EH (cell line): ENCODE measurements at places on chromosomes 2 and 18.

DNA sequence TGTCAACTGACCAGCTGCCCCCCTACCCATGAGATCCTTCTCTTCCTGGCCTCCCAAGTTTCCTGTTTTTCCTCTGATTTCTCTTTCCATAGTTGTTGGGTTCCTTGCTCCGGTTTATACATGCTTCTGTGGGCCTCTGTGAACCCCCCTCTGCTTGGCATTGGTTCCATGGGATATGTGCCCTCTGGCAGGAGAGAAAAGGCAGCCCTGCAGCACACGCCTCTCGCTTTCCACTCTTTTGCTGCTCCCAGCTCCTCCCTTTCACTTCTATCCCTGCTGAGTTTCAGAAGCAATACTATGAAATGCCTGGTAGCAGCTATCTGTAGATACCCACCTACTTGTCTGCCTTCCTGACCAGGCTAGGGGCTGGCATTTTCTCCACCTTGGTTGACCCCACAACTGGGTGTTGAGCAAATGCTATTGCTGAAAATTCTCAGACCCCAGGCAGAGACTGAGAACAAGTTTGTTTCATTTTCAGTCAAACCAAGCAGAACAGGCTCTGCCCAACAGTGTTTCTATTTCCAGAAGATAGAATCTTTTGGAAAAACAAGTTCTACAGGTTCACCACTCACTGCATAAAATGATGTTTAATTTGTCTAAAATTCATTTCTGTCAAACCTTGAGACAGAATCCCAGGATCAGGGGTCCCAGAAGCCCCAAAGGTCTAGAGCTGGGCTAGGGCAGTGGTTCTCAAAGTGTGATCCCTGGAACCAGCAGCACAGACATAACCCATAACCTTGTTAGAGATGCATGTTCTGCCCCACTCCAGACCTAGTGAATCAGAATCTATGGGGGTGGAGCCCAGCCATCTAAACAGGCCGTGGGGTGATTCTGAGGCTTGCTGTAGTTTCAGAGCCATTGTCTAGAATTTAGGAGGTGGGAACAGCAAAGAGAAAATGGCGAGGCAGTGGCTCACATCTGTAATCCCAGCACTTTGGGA, 13.4 kb downstream of the CAPG start:
- DNase-seq = no peak

DNA sequence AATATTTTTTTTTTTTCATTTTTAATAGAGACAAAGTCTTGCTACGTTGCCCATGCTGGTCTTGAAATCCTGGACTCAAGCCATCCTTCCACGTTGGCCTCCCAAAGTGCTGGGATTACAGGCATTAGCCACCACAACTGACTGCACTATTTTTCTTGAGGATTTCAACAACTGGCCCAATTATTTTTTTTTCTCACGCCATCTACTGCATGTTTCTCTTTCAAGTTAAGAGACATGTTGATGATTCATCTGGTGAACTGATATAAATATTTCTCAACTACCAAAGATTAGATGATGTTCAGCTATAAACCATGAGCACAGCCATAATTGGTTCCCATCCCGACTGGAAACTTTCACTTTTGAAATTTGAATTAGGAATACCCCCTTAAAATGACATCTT, 688.4 kb upstream of the SYT4 start:
- DNase-seq = no peak

DNA sequence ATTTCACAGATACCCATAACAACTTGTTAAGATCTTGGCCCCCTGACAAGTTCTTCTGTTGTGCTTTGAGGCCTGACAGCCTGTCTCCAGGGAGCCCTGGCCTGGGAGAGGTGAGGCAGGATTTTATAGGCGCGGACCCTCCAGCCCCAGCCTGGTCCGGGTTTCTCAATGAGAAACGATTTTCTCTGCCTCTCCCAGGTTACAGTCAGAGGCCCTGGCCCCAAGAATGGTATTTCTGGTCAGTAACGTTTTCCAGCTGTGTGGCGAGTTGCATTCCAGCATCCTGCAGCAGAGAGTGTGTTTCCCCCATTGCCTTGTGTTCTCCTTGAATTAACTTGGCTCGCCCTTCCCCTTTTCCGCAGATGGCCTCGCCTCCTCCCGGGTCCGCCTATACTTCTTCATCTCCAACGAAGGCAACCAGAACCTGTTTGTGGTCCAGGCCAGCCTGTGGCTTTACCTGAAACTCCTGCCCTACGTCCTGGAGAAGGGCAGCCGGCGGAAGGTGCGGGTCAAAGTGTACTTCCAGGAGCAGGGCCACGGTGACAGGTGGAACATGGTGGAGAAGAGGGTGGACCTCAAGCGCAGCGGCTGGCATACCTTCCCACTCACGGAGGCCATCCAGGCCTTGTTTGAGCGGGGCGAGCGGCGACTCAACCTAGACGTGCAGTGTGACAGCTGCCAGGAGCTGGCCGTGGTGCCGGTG, 3.0 kb downstream of the INHBB start:
- DNase-seq = no peak

GRCh38 chr2:235283246-235283645, 210.6 kb upstream of the AGAP1 start:
- DNase-seq = no peak

DNA sequence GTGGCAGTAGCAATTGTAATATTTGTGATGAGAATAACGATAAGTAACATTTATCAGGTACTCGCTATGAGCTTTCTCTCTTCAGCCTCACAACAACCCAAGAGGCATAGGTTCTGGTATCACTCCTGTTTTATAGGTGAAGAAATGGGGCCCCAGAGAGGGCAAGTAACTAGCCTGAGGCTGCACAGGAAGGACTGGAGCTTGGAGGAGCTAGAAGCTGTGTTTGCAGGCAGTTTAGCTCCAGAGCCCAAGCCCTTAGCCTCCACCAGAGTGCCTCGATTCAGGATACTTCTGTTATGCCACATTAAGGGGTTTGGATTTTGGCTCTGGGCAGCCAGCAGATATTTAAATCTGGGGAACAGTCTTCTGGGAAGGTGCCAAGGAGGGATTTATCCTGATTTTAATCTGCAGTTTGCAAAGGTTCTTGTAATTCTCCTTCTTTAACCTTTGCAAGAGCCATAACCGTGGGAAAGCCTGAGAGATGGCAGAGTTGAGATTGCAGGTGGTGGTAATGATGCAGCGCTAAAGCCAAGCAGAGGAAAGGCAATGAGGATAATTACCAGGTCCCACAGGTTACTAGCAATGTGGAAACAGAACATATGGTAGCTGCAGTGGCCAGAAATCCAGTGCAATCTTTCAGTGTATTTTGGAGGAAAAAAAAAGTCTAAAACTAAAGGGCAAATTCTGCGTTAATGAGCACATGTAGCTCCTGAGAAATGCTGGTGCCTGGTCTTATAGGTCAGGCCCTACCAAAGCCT, 9.1 kb downstream of the MOCOS start:
- DNase-seq = no peak

DNA sequence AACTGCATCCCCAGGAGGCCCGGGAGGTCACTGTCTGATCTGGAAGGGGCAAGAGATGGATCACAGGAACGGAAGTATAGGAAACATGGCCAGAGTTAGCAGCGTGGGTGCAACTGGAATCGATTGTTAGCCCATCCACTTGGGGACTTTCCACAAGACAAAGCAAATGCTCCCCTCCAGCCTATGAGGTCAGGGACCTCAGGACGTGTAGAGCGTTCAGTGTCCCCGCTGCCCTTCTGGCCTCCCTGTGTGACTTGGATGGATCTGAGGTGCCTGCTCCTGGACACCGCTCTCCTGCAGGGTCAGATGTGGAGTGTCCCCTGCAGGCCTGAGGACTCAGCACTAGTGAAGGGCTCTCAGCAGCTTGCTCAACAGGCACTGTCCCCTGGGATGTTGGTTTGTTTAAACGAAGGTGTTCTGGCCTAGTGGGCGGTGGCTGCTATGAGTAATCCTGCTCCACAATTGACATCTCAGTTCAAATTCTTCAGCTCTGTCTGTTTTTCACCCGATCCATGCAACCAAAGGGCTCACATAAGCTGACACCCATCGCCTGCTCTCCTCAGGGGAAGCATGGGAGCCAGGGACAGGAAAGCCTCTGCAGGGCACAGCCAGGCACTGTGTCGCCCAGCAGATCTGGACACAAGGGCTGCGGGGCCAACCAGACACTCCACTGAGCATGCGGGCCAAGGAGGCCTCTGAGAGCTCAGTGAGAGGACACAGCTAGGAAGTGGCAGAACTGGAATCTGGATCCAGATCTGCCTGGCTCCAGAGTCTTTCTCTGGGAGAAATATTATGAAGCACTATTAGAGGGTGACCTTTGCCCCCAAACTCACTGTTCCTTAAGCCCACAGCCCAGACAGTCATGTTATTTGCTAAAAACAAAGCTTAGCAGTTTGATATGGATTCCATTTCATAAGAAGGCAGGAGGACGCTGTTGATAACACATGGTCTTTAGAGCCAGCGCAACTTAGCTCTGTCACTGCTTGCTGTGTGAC, 78.5 kb downstream of the RHOB start:
- peak; percentile 29 for DNase-seq

DNA sequence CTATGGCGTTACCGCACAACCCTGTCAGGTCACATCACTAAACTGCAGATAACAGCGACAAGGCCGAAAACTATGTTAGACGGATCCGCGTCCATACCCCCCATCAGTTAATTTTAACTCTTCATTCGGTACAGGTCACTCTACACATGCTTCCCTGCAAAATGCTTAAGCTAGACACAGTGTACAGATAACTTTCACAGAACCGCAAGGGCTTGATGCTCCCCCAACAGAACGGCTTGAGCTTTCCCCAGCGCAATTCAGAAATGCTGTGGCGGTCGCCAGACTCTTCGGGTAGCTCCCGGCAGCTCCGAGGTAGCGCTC, 283 bp upstream of the RBBP8 start:
- no peak for DNase-seq

- peak; percentile 65 for DNase-seq
Measured at GRCh38 chr2:223727562-223727961, 109.8 kb downstream of the AP1S3 start.

DNA sequence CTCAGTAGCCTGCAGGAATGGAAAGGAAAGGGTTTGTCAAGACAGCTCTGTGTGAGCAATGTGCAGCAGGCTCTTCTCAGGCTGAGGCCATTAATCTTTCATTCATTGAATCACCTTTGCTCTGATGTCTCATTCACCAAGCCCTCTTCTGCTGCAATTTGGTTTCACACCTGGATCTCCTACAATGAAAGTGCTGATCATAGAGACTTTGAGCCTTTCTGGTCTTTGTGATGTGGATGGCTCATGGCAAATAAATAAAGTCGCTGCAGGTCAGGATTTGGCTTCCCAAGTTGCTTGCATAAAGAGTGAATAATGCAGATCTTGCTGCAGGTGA, 95.8 kb upstream of the SPRED2 start:
- no peak for DNase-seq

DNA sequence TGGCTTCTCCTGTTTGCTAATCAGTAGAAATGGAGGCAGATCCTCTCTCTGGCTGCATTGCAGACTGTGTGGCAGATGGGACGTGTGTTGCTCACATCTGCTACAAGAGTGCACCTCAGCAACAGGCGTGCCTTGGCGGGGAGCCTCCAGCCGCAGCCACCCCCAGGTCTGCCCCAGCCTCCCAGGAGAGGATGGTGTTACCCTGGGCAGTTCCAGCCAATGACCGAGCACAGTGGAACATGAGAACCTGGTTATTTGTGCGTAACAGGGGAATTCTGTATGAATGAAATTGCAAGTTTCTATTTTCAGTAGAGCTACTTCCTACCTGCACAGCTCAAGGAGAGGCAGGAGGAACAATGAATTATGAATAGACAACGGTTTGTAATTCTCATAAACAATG, 130.6 kb upstream of the CBLN2 start:
- no peak for DNase-seq

DNA sequence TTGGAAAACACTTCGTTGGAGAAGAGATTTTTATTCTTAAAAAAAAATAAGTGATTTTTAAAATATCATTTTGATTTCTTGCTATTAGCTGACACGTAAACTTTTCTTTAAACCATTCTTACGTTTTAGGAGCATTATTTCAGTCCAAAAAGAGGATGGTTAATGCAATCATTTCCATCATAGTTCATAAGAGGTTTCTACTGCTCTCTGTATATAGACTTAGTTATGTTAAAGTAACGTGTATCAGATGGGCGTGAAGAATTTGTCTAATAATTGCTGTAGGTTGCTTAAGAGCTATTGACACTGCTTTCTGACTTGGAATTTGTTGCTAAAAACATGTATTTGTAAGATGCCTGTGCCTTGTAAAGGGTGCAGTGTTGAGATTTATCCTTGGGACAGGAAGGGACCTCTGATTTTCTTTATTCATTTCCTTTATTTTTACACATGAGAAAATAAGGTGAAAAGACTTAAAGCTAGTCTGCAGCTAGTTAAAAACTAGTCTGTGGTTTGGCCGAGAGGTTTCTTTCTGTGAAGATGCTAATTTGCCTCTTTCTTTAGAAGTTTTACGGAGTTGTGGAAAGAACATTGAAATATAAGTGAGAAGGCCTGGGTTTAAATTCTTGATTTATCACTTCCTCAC, 2.9 kb downstream of the ANKRD12 start:
- no peak for DNase-seq

GRCh38 chr18:43846299-43846698, 569.0 kb upstream of the SYT4 start:
- DNase-seq = no peak

DNA sequence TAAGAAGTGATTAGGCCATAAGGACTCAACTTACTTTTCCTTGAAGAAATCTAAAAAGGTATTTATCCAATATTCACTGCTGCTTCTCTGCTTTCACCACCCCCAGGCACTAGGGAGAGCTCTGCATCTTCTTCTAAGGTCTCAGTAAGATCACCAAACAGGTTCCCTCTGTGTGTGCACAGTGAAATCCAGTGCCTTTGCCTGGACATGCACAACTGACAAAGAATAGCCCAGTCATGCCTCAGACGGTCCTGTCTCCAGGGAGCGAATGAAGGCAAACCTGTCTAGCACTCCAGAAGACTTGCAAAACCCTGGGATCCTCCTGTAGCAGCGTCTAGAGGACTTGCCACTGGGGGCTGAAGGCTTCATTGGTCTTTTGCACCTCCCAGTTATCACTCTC, 344.5 kb upstream of the LRATD1 start:
- no peak for DNase-seq

- DNase-seq = no peak
Measured at GRCh38 chr2:13401312-13401711, 684.6 kb downstream of the TRIB2 start.

DNA sequence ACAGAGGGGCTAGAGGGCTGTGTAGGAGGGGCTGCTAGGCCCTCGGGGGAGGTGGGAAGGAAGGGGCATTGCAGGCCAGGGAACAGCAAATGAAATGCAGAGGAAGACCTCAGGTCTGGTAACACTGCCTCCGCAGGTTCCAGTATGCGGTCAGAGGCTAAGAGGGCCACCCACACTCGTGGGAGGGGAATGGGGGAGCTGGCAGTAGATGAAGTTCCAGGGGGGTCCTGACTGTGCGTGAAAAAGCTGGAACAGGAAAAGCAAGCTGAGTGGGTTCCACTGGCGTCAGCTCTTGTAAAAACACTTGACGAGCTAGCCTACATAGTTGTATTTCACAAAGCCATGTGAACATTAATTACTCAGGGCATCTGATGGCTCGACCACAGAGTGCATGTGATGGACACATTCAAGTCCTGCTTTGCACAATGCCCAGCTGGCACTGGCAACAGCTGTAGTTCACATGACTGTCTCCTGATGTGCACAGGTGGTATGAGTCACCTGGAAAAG, 29.0 kb upstream of the PTPN4 start:
- DNase-seq = no peak
